ENCODE measurements at places on chromosomes 7 and 10.
A peak's percentile ranks its signal among the peaks of the same experiment; 100 is the strongest.

DNA sequence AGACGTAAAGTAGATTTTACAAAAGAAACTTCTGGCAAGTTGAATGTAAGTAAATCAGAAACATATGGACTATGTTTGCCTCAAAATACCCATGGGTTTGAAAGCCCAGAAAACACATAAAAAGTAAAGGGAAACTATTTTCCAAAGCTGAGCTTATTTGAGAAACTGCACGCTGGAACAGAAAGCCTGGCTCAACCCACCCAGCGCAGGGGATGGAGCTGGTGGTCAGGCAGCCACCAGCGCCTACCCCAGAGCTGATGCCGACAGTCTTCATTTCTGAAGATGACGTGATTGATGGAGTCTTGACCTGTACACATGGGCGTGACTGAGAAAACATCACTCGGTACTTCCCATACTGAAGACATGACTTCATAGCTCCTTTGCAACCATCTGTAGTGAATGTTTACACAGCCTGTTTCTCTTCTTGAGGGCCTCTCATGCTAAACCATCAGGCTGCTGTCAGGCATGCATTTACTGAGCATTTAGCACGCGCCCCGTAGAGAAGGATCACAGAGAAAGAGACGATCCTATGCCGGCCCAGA lies 232.6 kb upstream of the AUTS2 start:
- DNase-seq = no peak

- DNase-seq = no peak
These were observed 167.6 kb downstream of the POU6F2 start for GRCh38 chr7:39145283-39145682.

DNA sequence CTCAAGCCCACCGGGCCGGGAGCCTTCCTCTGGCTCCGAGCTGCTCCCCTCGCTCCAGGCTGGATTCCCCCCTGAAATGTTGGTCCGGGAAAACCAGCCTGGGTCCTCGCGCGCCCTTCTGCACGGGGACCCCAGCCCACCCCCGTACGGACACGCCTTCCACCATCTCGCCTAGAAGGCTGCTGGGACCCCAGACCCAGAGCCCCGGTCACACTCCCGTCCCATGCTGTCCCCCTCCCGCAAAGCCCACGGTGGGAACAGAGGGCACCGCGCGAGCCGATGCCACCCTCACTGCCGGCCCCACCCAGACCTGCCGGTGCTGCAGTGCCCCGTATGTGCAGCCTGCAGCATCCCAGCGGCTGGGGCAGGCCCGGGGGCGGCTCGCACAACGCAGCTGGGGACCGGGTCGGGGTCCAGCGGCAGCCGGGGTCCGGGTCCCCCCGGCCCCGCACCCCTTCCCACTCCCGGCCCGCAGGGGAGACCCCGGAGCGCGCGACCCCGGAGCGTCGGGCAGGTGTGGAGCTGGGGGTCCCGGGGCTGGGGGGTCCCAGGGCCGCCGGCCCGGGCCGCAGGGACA lies 871 bp downstream of the SPOCK2 start:
- peak; percentile 71 for DNase-seq

DNA sequence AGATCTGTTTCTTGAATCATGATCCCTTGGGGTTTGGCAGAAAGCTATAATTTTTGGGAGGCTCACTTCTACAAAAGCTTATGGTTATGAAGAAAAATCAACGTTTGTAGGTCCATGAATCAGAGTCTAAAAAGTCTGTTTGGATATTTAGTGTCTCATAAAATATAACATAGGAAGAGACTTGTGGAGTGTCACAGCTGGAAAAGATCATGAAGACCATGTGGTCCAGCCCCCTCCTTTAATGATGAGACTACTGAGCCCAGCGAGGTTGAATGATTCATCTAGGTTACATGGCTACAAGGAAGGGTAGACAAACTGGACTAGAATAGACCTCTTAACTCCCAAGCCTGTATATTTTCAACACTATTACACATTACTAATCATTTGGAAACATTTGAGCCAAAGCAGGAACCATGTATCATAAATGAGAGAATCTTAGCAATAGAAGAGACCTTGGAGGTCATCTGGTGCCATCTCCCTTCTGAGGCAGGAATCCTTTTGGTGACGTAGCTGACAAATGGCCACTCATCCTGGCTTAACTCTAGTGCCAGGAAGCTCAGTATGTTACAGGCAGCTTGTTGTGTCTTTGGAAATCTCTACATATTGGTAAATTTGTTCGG lies 152.5 kb downstream of the CREB5 start:
- DNase-seq = no peak

DNA sequence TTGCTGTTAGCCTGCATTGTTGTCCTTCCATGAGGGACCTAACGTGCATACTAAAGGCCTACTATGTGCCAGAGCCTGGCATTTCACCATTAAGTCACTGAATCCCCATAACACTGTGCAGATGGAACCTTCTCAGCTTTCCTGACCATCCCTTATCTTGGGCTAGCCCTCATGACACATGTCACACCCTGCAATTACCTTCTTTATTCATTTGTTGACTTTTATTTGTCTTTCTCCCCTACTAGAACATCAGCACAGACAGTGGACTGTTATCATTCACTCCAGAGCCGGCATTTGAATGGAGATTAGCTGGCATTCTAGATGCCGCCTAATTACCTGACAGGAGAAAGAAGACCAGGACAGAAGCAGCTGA lies 471.1 kb upstream of the GALNT17 start:
- no peak for DNase-seq

GRCh38 chr10:93437086-93437945 lies 44.8 kb downstream of the MYOF start:
- DNase-seq = no peak

GRCh38 chr10:79400146-79401004 lies 45.0 kb downstream of the ZCCHC24 start:
- peak; percentile 65 for DNase-seq

GRCh38 chr7:14851610-14852009 lies 50.9 kb downstream of the DGKB start:
- no peak for DNase-seq

Data from mucosa of descending colon (tissue), 3 donors.